Activated CD8-positive, alpha-beta T cell treated with anti-CD3 and anti-CD28 coated beads for 36 hours (primary cell): ENCODE measurements at places on chromosomes 11 and 22.

DNA sequence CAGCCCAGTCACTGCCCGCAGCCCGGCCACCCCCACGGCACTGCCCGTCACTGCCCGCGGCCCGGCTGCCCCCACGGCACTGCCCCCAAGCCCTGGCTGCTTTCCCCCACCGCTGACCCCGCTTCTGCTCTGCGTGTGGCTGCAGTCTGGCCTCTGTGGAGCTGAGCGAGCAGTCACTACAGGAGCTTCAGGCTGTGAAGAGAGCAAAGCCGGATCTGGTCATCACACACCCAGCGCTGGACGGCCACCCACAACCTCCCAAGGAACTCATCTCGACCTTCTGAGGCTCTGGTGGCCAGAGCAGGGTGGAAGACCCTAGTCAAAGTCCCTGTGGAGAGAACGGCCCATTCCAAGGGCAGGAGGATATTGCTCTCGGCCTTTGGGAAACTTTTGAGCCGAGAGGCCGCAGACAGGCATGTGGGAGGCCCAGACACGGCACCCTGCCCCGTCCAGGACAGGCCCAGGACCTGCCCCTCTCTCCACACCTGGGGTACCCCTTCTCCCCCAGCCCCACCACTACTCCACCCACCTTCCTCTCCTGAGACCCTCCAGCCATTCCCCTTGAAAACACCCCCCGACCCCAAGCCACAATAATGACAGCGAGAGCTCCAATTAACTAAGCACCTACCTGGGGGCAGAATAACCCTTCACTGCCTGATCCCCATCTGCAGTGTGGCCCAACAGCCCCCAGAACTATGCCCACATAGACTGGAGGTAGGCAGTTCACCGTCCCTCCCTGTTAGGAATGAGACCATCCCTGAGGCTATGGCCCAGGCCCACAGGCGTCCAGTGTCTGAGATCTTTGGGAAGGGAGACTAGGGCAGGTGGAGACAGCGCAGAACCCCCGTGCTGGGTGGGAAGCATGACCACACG, 3.7 kb upstream of the PGGHG start:
- DNase-seq: no peak

- no peak for DNase-seq
Observed at GRCh38 chr11:38089726-38090125, 1491.7 kb upstream of the RAG2 start.

GRCh38 chr11:133706925-133707794, 138.2 kb downstream of the SPATA19 start:
- DNase-seq: no peak

DNA sequence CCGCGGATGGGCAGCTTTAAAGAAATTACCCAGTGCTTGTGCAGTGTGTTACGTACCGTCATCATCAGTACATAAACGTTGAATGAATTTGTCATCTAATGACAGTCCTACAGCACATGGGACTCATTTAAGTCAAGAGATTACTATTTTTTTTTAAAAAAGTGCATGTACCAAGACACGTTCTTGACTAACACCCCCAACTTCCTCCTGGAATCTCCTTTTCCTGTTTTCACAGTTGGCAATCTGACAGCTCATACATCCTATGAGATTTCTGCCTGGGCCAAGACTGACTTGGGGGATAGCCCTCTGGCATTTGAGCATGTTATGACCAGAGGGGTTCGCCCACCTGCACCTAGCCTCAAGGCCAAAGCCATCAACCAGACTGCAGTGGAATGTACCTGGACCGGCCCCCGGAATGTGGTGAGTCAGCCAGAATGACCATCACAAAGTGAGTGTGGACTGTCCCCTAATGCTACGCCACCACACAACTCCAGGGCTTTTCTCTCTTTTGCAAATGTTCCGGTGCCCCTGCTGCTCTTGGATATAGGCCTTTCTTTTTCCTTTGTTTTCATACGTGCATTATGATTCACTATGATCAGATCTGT, 162.0 kb upstream of the SORL1-AS1 start:
- no peak for DNase-seq

GRCh38 chr11:108223348-108224149, 682 bp downstream of the ATM start:
- DNase-seq: peak; percentile 41

DNA sequence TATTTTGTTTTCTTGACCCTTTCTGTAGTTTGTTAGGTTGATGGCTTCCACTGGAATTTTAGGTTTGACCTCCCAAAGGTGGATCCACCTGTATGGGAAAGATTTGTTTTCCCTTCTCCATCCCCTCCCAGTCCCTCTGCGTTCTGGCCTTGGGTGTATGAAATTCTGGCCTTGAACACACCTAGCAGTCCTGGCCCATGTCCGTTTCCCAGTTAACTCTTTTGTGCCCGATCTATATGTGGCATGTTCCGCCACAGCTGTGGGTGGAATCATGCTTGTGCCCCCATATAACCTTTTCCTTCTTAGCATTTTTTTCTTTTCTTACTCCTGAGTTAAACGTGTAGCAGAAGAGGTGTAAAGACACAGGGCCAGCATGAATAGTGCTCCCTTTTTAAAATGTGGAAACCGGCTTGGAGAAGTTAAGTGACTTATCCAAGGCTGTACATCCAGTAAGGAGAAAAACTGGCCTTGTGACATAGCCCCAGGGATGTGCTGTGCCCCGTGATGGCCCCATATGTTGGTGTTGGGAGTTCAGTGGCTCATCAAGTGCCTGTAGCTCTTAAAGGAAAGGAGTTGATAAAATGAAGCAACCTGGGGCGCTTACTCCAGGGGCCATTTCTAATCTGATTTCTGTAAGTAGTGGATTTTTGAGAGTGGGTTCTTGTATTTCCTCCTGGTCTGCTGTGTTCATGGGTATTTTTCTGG, 39.3 kb downstream of the ZNRF3 start:
- DNase-seq: no peak

DNA sequence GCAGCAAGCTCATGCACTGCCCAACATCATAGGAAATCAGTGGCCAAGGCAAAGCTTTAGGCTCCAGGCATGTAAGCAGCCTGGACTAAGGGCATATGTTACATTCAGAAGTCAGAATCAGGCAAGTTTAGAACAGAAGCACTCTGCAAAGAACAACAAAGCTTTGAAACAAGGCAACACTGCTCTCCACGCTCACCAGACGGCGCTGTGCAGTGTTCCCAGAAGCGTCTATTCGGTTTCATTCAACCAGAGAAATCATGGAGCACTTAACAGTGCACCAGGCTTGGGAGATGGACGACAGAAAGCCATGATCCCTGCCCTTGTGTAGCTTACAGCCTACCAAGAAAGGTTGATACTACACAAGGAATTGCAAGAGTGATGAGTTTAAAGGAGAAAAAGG, 555.8 kb downstream of the BUD13 start:
- DNase-seq: peak; percentile 10

- peak; percentile 44 for DNase-seq
Observed at GRCh38 chr11:65851083-65851579, 6.8 kb downstream of the CFL1 start.

- DNase-seq: no peak
Observed at GRCh38 chr11:68338051-68338780, 25.8 kb downstream of the LRP5 start.

DNA sequence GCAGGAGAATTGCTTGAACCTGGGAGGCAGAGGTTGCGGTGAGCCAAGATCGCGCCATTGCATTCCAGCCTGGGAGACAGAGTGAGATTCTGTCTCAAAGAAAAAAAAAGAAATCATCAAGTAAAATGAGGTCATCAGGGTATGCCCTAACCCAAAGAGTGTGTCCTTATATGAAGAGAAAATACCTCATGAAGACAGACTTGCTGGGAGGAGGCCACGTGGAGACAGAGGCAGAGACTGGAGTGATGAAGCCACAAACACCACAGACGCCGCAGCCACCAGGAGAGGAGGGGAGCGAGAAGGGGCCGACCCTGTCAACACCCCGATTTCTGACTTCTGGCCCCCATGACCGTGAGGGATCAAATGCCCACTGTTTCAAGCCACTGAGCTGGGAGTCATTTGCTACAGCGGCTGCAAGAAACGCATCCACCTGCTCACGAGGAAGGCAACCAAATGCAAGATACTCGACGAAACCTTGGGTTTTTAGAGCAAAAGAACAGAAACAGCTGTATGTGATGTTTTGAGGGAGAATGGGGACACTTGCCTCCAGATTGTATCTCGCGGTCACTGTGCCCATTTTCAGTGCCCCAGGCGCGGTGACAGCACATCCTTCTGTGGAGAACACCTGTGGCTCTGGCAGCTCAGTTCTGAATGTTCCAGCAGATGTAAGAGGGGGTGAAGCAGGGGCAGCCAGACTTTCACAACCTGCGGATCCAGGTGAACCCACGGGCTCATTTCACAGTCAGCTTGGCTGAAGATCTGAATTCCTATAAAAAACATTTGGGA, 1317.2 kb downstream of the TBC1D22A start:
- no peak for DNase-seq

- no peak for DNase-seq
Observed at GRCh38 chr22:28243539-28243938, 324.5 kb upstream of the PITPNB start.

- no peak for DNase-seq
Observed at GRCh38 chr11:6411594-6412031, 7.3 kb downstream of the APBB1 start.

GRCh38 chr11:12539572-12539971, 134.6 kb upstream of the TEAD1 start:
- DNase-seq: no peak

DNA sequence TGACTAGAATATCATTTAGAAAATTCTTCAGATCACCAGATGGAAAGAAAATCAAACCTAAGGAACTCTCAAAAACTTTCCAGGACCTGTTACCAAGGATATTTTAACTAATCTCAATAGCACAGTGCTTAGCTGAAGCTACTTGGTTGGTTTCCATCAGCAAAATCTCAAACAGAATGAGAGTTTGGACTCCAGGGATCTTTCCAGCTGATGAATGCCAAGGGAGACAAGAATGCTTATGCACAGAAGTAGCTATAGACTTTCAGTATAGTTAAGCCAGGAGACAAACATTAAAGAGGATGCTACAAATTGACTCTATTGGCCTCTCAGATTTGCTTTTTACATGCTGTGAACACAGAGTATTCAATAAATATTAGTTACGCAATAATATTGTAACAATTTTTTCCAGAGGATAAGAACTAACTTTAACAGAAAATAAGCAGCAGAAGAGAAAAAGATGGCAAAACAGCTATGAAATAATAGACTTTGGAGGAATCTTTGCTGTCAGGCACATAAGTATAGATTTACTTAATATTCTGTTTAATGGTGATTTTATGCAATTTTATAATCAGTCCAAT, 331.4 kb downstream of the DLG2 start:
- no peak for DNase-seq

GRCh38 chr22:24178502-24179440, 2.5 kb upstream of the SUSD2 start:
- no peak for DNase-seq

DNA sequence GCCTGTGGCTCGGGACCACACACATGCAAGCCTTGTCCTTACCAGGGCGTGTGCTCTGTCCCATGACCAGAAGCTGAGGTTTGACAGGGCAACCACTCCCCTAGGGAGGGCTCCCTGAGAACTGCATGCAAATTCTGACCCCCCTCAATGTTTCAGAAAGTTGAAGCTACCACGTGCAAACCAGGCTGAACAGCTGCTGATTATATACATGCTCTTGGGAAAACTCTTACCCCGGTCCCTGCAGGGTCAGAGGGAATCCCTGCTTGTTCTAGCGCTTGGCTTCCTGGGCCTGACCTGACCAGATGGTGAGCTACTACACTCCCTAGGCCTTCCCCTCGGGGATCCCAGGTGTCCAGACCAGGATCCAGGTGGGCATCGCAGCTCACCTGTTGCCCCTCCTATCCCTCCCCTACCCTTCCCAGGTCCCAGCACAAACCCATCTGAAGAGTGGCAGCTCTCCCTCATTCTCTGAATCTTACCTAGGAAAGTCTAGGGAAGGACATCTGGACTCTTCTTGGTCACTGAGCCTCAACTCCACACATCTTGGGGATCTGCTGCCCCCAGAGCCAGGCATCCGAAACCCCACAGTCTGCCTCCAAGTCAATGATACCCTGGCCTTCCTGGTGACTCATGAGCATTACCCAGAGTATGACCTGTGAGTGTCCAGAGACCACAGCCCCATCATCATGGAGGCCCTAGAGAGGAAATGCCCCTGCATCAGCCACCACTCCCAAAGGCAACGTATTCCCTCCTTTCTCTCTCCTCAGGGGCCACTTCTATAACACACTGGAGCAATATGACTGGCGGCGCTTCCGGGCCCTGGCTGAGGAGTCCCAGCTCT, 61.5 kb downstream of the BTG4 start:
- DNase-seq: no peak

GRCh38 chr22:48373626-48374173, 1454.0 kb downstream of the BRD1 start:
- DNase-seq: no peak

DNA sequence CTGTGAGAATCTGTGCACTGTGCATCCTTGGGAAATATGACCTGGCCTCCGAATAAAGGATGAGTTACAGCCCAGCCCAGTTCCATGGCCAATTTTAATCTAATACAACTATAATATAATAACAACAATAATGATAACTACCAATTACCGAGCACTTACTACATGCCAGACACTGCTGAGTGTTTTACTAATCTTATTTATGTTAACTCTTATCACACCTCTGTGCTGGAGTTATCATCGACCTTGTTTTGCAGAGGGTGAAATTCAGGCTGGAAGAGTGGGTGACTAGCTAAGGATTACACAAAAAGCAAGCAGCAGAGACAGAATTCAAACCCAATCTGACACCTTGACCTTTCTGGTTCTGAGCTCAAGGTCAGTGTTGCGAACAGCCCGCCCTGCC, 83.9 kb downstream of the GALNT18 start:
- no peak for DNase-seq

GRCh38 chr11:128279866-128280265, 307.5 kb downstream of the ETS1 start:
- DNase-seq: no peak

GRCh38 chr22:17781319-17782031, 7.2 kb upstream of the BID start:
- DNase-seq: peak; percentile 85

DNA sequence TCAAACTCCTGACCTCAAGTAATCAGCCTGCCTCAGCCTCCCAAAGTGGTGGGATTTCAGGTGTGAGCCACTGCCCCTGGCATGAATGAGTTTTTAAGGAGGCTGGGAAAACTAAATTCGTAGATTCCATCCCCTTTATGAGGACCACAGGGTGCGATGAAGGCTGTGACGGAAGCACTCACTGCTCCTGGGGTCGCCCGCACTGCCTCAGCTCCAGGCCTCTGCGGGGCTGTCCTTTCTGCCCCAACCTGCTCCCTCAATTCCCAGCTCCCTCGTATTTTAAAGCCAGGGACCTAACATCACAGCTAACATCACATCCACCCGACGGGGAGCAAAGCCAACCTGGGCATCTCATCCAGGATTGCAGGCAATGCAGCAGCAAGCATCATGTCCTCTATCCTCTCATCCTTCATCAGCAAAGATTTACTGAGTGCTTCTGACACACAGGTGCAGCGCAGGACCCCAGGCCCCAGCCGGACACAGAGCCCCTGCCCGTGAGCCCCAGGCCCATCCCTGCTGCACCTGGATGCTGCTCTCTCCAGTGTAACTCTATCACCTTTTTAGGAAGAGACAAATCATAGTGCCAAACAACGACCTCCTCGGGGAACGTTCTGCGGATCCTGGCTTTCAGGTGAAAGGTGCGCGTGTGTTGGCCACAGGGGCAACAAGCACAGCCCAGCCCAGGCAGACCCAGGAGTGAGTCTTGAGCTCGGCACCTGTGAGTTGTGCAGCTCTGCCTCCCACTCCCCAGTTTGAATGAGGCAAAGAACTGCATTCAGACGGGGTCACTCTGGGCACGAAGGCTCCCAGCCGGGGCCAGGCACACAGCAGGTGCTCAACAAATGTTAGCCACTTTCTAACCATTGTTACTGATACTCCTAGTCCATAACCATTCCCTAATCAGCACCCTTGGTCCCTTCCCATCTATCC, 134.3 kb downstream of the CRYBB2 start:
- no peak for DNase-seq
